Activated naive CD4-positive, alpha-beta T cell (primary cell): ENCODE measurements at places on chromosomes 7 and 10.

- no peak for DNase-seq
Observed at GRCh38 chr10:77963901-77964300, 37.3 kb upstream of the DLG5 start.

DNA sequence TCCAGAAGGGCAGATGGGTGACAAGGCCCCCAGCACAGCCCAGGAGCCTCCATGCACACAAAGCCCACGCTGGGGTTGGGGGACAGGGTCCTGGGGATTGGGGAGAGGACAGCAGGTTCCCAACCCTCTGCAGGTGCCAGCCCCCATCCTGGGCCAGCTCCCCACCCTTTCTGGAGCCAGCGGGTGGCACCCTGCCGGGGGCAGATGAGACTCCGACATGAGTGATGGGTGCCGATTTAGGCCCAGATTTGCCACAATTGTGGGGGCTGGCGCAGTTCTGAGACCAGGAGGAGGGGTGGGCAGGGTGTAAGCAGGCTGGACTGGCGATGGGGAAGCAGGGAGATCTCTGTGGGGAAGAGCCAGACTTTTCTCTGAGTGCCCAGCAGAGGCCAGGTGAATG lies 49.3 kb upstream of the SLF2 start:
- DNase-seq = no peak

- DNase-seq = no peak
Observed at GRCh38 chr7:16398146-16399017, 23.0 kb downstream of the CRPPA start.

GRCh38 chr10:93579089-93579488 lies 12.6 kb downstream of the FFAR4 start:
- no peak for DNase-seq

GRCh38 chr7:50153995-50154394 lies 60.9 kb upstream of the ZPBP start:
- DNase-seq = no peak

DNA sequence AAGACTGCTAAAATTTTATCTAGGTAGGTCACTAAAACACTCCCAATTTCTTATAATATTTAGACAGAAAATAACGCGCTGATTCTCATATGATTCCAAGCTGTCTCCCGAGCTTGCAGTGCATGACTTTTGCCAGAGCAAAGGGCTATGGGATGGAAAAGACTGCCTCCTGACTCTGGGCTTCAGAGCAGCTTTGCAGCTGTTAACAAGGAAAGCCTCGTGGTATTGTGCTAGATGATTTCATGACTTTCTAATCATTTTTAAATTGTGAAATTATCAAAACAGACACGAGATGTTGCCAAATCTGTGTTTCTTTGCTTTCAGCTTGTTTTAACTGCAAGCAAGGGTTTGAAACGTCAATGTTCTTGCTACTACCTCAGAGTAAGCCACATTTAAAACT lies 238.3 kb downstream of the AGMO start:
- no peak for DNase-seq

DNA sequence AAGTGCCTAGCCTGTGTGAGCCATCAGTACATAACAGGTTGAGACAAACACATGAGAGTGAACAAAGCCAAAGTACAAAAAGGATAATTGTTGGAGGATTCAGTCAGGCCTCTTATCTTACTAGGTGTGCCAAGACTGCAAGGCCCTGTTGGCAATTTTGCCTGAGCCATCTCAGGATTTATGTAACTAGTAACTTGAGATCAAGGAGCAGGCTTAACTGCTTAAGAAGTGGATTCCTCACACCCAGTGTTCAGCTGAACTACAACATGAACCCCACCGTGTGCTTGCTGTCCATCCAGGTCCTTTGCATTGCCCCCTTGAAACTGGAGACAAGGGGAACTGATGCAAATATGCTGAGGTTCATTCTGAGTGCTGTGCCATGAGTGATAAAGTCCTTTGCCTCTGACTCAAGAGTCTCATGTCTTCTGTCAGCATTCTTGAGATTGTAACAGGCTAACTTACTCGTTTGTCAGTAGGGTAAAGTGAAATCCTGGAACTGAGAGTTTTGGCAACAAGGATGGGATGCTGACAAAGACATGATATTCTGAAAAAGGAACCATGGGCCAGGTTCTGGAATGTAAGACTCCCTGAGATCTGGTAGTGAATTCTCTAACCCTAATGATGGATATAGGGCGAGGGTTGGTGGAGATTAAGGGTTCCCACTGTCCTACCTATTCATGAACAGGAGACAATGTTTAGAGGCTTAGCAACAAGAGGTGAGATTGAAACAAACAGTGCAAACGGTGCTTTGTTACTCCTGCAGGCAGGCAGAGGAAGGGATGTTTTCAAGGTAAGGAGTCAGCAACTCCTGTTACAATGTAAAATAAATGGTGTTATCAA lies 44.1 kb upstream of the GATAD1 start:
- no peak for DNase-seq

DNA sequence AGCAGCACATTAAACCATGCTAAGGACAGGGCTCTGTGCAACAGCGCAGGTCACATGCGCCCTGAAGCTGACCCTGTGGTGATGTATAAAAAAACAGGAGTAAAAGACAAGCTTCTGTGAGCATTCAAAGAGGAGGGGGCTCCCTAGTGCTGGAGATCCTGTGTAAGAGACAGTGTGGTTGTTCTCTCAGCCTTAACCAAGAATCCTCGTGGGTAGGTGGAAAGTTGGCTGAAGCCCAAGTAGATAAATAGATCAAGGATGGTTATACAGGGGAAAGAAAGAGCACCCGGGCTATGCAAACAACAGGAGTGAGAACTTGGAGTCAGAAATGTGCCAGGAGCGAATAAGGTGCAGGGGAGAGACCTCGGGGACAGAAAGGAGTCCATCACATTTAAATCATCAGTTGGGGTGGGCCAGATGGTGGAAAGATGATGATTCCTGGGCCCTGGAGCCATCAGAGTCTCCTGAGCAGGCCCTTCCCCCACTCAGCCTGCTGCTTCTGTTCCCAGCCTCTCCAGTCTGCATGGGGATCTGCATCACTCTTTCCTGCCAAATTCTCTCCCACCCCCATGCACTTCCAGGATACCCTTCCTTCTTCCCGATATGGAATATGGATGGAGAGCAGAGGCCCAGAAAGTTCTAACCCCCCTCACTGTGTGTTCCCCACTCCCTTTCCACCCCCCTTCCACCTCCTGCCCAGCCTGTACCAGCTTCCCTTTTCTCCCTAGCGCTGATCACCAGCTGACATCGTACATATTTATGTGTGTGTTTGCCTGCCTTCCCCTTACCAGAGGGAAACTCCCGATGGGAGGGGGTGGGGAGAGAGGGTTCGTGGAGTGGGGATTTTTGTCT lies 78.1 kb upstream of the PRR15 start:
- DNase-seq = no peak

DNA sequence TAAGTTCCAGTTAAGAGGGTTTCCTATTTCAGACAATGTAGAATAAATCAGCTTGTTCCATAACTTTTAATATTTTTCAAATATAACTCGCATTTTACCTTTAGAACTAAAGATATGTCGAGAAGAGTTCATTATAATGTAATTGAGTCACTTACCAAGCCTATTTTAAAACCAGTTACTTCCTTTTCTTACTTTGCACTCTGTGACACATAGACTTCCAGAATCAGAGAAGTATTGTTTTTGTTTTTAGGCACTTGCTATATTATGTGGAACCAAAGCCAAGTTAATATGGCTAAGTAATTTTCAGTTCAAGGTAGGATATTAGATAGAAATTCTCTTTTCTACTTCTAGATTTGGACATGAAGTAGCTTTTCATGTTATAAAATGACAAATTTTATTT lies 182.7 kb upstream of the PRPS1L1 start:
- DNase-seq = no peak

- DNase-seq = no peak
Observed at GRCh38 chr10:22679608-22680007, 34.8 kb downstream of the PIP4K2A start.

- DNase-seq = no peak
Observed at GRCh38 chr10:1860351-1860750, 123.0 kb upstream of the ADARB2 start.

GRCh38 chr10:78255796-78256638 lies 222.4 kb downstream of the RPS24 start:
- DNase-seq = no peak

GRCh38 chr7:159046300-159046699 lies 98.4 kb downstream of the VIPR2 start:
- DNase-seq = no peak

DNA sequence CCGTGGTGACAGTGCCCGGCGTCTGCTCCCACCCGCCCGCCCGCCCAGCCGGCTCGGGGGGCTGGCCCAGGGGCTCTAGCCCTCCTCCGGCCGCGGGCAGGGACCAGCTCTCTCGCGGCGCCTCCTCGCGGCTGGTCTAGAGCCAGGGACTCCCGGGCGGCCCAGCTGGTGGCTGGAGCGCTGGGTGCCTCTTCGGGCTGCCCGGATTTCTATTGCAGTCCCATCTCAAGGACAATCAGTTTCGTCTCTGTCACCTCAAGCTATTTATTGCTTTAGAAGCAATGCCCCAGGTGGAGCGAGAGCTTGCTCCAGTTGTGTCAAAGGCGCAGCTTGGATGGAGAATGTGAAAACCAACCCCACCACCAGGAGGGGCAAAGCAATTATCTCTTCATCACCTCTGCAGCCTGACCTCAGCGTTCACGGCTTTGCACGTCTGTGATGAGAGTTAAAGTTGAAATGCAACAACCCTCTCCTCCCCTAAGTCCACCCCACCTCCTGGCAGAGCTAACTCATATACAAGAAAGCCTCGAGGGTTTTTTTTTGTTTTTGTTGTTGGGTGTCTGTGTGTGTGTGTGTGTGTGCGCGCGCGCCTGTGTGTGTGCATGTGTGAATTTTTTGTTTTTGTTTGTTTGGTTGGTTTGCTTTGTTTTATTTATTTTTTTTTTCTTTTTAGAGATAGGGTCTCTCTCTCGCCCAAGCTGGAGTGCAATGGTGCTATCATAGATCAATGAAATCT lies at the start of gene ITGA8:
ITGA8 (minus strand) TSS at position 24 of the 736 bp plus-strand sequence. CDS start 151 bp downstream, outside the sequence.
- no peak for DNase-seq

DNA sequence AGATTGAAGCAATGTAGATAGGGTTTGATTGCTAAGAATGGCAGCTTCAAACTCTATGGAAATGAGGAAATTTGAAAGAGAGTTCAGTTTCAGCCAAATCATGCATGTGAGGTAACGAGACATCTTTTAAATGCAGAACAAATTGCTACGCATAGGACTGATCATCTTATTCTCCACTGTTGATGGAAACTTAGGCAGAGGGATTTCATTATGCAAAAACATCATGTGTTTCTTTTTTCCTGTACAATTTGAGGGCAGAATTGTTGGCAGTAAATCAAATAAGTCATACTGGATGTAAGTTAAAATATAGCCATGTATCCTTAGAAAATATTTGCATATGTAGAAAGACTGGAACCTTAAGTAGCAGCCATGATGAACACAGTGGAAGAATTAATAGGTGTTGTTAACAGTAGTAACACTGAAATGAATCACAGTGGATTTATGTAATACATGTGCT lies 327.4 kb downstream of the CDK14 start:
- no peak for DNase-seq

DNA sequence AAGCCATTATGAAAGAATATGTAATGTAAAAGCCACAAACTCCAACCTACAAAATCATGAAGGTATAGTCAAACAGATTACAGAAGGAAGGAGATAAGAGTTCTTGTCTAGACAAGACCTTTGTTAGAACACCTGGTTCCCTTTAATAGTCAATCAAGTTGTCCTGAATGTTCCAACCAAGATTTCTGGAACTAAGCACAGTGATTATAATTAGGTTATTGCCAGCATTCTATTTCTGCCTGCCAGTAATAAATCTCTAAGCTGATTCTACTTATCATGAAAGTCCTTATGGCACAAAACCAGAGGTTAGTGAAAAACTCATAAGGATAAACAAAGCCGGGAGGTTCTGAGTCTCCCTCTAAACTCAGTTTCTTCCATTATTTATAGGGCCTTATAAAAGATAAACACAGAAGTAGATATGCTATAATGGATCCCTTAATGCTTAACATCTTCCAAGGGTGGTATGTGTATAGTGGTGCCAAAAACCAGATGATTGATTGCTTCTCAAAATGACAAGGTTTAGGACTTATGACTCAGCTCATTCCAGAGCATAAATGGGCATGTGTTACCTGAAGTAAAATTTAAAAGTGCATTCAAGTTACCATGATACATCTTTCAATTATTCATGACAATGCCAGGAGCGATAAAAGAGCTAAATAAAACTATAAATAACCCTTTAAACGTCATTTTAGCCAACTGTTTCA lies 237.2 kb downstream of the CSTF2T start:
- no peak for DNase-seq

DNA sequence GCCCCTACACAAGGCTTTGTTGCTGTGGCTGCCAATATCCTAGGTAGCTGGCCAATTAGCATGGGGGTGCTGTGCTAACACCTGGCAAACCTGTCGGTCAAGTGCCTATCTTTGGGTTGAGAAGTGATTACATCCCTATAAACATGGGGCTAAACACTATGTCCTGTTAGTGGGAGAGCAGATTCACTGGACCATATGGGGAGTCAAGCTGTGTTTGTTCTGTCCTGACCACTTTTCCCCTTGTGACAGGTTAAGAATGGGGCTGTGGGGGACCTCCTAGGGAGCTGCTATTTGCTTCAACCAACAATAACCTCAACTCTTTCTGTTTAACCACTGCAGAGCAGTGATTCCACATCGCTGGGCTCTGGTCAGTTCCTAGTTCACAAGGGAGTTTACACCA lies 151.5 kb upstream of the AOAH start:
- DNase-seq = no peak

- DNase-seq = no peak
Observed at GRCh38 chr7:148664324-148664723, 34.4 kb upstream of the CUL1 start.

- DNase-seq = no peak
Observed at GRCh38 chr10:14048930-14049613, 281.7 kb downstream of the FRMD4A start.

DNA sequence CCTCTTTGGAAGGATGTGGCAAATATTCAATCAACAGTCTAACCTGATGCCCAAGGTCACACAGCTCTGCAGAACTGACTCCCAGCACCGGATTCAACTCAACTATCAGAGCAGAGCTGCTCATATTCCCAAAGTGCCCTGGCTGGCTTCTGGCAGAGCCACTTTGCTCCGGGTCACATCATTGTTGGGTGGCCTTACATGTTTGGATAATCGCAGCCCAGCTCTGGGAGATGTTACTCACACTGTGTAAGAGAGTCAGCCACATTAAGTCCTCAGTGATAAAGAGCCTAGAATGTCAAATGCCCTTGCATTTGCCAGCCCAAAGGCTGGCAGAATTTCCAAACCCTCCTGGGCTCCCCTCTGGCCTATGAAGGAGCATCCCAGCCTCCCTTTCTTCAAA lies 79.8 kb upstream of the PDE1C start:
- no peak for DNase-seq

DNA sequence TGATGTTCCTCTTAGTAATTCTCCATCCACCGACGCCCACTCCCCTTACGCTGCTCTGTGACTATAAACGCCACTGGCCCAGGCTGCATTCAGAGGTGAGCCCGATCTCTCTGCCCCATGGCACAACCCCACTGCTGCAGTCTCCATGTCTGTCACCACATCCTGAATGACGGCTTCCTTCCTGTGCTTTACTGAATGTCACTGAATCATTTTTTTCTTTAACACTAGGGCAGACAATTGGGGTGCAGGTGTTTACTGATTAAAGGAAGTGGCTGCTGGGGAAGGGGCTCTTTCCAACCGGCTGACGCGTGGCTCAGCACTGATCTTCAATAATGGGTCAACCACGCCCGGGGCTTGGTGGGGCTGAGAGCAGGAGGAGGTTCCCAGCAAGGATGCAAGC lies 208.3 kb downstream of the USP6NL start:
- peak; percentile 53 for DNase-seq

GRCh38 chr7:101823096-101823495 lies 5.7 kb downstream of the CUX1 start:
- no peak for DNase-seq
